ELR (cell line): ENCODE measurements at places on chromosomes 5 and 9.

GRCh38 chr9:2904242-2904930 is 60.5 kb upstream of the PUM3 start:
- DNase-seq: no peak

GRCh38 chr5:10339958-10340357 is 13.5 kb upstream of the MARCHF6 start:
- DNase-seq: no peak

- no peak for DNase-seq
These were observed 99.5 kb downstream of the PAX5 start for GRCh38 chr9:36934478-36935065.

GRCh38 chr5:1246711-1247431 is 21.7 kb downstream of the SLC6A18 start:
- no peak for DNase-seq

- peak; percentile 71 for DNase-seq
These were observed 23.9 kb downstream of the IRF1 start for GRCh38 chr5:132466433-132467286.

GRCh38 chr9:19255112-19255511 is 24.6 kb downstream of the DENND4C start:
- DNase-seq: no peak

- DNase-seq: peak; percentile 51
These were observed 147.9 kb upstream of the TBCA start for GRCh38 chr5:77924081-77924480.

DNA sequence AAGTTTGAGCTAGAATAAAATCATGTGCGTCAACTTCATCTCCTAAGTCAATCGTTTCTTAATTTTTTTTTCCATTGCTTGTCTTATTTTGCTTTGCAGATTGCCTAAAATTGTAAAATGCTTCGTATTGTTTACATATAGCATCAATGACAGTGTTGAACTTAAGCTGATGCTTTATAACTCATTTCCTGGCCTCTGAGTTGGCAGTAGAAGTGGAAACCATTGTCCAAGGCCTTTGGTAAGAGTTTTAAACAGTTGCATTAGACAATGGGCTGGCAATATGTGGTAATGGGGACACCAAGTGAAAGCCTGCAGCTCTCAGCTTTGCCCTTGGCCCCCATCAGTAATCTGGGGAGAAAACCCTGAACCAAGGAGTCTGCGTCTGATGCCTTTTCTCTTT is 154.8 kb upstream of the GAS1 start:
- no peak for DNase-seq

- no peak for DNase-seq
These were observed 252.3 kb downstream of the PBX3 start for GRCh38 chr9:125999504-125999881.

GRCh38 chr9:133786907-133787753 is 49.0 kb upstream of the SARDH start:
- no peak for DNase-seq

DNA sequence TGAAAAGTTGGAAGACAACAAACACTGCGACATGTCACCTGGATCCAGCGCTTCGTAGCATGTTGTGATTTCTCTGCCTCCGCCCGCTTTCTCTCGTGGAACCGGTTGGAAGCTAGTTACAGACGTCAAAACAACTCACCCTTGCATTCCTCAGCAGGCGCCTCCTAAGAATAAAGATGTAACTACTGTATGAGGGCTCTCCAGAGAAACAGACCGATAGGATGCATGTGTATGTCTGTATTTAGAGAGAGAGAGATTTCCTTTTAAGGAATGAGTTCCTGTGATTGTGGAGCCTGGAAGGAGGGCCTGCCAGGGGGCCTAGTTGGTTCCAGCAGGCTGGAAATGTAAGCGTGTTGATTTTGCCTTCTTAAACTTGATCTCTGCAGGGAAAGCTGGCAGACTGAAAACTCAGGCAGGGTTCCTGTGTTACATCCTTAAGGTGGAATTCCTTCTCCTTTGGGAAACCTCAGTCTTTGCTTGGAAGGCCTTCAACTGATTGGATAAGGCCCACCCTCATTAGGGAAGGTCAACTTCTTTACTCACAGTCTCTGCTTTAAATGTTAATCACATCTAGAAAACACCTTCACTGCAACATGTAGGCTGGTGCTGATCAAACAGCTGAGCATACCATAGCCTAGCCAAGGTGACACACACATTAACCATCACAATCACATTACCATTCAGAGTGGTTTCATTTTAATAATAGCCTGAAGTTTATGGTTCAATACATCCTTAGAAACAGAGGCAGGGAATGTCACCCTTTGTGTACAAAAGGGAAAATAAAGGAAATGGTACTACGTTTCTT is 163.8 kb downstream of the SYK start:
- DNase-seq: no peak

- no peak for DNase-seq
These were observed 10.8 kb downstream of the C5orf15 start for GRCh38 chr5:133957591-133957990.

GRCh38 chr9:69812068-69813000 is 8.3 kb upstream of the CFAP95 start:
- DNase-seq: no peak

GRCh38 chr5:99019812-99020697 is 91.2 kb upstream of the CHD1 start:
- peak; percentile 90 for DNase-seq

- DNase-seq: no peak
These were observed 176.4 kb upstream of the PITX1 start for GRCh38 chr5:135210286-135211055.

DNA sequence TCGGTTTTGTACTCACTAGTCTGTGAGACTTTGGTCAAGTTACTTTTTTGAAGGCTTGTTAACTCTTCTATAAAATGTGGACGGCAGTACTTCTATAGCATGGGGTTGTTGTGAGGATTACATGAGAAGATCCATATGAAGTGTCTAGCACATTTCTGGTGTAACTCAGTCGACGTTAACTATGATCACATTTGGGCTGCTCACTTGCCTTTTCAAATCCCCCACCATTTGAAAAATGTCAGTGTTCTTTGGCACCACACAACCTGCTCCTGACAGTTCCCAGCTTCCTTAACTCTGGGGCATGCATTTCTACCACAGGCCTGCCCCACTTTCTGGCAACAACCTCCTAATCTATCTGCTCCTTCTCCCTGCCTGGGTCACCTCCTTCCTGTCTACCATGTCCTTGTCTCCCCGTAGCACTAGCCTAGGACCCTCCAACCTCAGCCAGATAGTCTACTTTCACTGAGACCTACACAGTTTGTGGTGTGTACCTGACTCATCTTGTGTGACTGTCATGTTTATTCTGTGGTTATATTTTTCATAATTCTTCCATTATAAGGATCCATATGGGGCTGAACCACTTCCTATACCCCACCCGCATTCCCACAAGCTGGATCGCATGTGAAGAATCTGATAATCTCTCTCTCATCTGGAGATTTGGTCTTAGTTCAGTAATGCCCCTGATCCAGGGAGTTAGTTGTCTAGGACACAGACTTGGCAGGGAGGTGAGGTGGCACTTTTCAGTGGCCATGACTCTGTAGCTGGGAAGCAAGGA is 30.2 kb upstream of the BASP1 start:
- DNase-seq: peak; percentile 95

DNA sequence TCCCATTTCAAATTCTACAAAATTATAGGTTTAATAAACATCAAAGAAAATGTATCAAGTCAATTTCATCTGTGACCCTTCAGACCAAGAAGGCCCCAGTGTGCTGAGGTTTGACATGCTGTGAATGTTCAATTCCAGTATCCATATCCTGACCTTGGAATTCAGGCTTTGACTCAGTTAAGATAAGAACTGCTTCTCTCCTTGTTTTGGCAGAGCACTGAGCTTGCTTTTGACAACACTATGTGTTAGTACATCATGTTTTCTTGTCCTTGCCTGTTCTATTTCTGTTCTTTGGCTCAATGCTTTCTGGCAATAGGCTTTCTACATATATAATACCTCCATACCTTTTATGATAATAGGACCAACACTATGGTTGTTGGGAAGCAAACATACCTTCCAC is 105.6 kb downstream of the PLCXD3 start:
- no peak for DNase-seq

DNA sequence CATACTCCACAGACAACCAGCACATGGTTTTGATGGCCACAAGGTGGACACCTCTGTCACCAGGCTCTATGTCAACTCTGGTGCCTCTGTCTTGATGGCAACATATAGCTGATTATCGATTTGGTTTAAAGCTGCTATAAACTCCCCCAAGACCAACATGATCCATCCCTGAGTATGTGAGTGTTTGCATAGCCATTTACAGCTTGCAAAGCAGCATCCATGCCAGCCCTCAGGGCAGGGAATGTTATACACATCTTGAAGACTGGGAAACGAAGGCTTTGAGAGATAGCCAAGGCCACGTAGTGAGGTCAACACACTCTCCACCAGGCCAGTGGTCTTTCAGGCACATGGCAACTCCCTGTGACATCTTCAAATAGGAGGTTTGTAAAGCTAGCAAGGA is 40.3 kb upstream of the BRINP1 start:
- no peak for DNase-seq

DNA sequence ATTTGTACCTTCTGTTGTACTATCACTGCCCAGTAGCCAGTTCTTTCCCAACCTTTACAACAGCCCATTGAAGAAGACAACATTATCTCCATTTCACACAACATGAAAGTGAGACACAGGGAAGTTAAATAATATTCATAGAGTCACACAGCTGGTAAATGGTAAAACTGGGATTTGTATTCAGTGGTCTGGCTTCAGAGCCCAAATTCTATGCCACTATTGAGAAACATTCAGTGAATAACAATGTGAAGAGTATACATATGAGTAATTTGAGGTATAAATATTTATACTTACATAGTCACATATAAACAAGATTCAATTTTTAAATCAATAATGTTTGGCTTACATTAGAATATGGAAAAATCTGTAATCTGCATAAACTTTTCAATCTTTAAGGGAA is 13.8 kb downstream of the SMIM15 start:
- DNase-seq: peak; percentile 50

DNA sequence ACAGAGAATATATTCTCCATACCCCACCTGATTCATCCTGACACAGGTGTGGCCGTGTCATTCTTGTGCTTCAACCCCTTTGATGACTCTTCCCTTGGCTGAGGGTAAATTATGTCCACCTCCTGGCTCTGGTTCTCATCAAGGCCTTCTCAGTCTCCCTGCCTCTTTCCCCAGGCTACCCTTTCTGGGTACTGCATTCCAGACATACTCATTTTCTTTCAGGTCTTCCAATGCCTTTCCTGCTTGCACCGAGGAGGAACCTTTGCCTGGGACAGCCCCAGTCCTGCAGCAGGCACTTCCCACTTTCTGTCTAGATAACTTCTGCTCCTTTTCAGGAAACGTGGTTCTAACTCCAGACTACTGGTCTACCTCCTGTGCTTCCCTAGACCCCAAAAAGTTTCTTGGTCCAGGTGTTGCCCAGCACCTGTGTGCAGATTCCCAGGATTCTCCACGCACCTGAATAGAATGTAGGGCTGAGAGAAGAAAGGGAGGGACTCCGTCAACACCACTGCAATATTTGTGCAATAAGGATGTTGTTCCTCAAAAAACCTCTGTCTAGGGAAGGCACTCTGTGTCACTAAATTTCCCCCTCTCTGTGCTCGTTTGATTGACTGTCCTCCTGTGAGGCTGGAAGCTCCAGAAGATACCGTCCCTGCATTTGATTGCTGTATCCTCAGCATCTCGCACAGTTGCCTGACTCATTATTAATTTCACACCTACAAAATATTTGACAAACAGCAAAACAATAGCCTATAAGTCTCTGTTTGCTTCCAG is 255.4 kb upstream of the NFIL3 start:
- DNase-seq: no peak

GRCh38 chr5:67732471-67732870 is 483.1 kb upstream of the PIK3R1 start:
- DNase-seq: no peak

GRCh38 chr5:135587721-135588663 is 9.2 kb upstream of the CXCL14 start:
- no peak for DNase-seq

GRCh38 chr5:116759860-116760640 is 185.4 kb upstream of the SEMA6A start:
- no peak for DNase-seq

GRCh38 chr5:181081989-181082388 is 41.9 kb downstream of the BTNL9 start:
- DNase-seq: no peak

DNA sequence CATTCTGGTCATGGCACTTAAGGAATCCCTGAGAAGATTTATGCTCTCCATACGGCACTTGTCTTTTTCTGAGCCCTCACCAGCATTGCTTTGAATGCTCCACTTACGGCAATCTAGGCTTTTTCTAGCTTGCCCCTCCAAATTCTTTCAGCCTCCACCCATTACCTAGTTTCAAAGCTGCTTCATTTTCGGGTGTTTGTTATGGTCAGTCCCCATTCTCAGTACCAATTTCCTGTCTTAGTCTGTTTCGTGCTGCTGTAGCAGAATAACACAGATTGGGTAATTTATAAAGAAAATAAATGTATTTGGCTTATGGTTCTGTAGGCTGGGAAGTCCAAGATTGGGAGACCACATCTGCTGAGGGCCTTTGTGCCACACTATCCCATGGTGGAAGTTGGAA is 42.0 kb downstream of the ARHGEF28 start:
- DNase-seq: no peak

GRCh38 chr5:76404223-76405211 is 1.4 kb downstream of the IQGAP2 start:
- DNase-seq: no peak

- DNase-seq: peak; percentile 47
These were observed 235.9 kb downstream of the FER start for GRCh38 chr5:108983461-108984092.

- peak; percentile 81 for DNase-seq
These were observed 157.8 kb upstream of the RASEF start for GRCh38 chr9:83220730-83221129.

GRCh38 chr5:126450346-126450745 is 27.1 kb downstream of the GRAMD2B start:
- peak; percentile 21 for DNase-seq
